ENCODE measurements at places on chromosomes 6 and 20. TPM values are rescaled to one million over a fixed set of nuclear protein-coding genes. Genes with fewer than 3 reads are reported as not detected.

GRCh38 chr6:33197431-33198048 is 2.9 kb downstream of the RXRB start:
- peak; percentile 74 for DNase-seq

GRCh38 chr20:7180256-7181045 is 413.0 kb downstream of the BMP2 start:
- DNase-seq = no peak

- no peak for DNase-seq
Measured at GRCh38 chr6:96257751-96258150, 242.0 kb downstream of the FUT9 start.

The ISM1 gene
- 0.11 TPM for total RNA-seq

The HLA-G gene
- total RNA-seq = not detected

The SLC16A10 gene
- total RNA-seq = 0.63 TPM

DNA sequence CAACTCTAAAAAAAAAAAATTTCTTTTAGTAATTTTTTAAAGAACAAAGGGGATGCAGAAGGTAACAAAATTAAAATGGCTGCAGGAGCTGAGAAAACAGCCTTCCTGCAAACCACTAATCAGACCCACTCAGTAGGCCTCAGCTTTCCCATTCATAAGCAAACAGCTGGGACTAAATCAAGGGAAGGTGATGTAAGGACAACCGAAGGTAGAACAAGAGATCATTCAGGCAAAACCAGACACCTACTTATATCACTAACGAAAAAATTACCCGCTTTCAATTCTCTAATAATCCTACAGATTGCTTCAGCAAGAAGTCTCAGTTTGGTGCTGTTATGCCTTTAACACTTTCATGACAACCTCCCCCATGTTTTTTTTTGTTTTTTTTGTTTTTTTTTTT is 124.0 kb downstream of the ZMYND8 start:
- DNase-seq = no peak

DNA sequence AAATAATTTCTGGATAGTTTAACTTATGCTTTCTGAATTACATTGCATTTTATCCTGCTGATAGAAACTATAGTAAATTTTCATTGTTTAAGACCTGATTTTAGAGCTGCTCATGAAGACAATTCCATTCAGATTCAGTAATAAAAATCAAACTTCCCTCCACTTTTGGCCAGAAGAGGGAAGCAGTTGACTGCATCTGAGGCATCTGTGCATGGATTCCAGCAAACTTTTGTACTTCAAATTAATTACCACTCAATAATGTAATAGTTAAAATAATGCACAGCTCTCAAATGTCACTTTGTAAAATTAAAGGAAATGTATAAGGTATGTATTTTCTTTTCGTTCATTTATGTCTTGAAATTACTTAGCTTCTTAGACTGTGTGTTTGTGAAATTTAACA is 64.2 kb upstream of the SLC35B3 start:
- no peak for DNase-seq

The XPO5 gene
- 34.2 TPM for total RNA-seq
